ENCODE measurements at places on chromosomes 2 and 18.

- no peak for DNase-seq
Measured at GRCh38 chr2:32812316-32812715, 134.4 kb upstream of the LTBP1 start.

DNA sequence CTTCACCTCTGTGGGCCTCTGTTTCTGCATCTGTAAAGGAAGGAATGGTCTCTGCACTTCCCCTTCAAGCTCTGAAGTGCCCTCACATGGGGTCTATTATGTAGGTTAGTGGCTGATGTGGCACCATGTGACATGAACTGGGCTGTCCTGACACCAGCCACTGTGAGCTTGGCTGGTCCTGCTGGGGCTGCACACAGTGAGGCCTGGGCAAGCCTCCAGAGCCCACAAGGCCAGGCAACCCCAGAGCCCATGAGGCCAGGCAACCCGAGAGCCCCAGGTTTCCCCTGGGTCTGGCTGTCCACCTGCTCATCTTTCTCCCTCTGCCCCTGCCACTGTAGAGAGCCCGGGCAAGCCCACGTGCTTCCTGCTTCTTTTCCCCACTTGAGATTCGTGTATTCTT is 150.1 kb upstream of the SMAD2 start:
- DNase-seq = no peak

GRCh38 chr18:5894611-5895298 is 567 bp downstream of the TMEM200C start:
- no peak for DNase-seq

- DNase-seq = no peak
Measured at GRCh38 chr2:208266936-208267335, 881 bp downstream of the PIKFYVE start.

DNA sequence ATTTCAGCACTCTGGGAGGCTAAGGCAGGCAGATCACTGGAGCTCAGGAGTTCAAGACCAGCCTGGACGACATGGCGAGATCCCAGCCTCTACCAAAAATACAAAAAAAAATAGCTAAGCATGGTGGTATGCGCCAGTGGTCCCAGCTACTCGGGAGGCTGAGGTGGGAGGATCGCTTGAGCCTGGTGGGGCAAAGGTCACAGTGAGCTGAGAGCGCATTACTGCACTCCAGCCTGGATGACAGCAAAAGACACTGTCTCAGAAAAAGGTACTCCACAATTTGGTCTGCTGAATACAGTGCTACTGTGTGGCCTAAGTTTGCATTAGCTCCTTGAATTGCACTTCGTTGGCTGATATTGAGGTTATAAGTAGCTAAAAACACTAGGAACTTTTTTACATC is 97.9 kb downstream of the FEZ2 start:
- no peak for DNase-seq

GRCh38 chr2:114642988-114643553 is 200.6 kb downstream of the DPP10 start:
- no peak for DNase-seq

GRCh38 chr2:38409156-38410102 is 32.4 kb upstream of the ATL2 start:
- DNase-seq = no peak

DNA sequence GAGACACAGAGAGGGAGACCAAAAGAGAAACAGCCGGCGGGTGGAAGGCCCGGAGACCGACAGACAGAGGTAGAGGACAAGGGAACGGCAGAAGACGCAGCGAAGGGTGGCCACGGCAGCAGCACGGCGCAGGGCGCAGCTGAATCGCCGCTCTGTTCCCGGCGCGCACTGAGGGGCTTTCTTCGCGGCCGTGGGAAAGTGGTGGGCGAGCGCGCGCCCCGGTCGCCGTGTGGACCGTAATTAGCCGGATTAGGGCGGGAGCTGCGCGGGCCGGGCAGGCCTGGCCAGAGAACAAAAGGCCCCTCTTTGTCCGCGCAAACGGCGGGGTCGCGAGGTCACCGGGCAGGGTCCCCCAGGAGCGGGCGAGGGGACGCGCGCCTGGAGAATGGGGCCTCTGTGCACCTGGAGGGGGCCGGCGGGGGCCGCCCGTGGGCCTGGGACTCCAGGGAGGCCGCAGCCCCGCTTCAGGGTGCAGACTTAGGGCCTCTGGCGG is 158.3 kb downstream of the ZFP36L2 start:
- DNase-seq = no peak

DNA sequence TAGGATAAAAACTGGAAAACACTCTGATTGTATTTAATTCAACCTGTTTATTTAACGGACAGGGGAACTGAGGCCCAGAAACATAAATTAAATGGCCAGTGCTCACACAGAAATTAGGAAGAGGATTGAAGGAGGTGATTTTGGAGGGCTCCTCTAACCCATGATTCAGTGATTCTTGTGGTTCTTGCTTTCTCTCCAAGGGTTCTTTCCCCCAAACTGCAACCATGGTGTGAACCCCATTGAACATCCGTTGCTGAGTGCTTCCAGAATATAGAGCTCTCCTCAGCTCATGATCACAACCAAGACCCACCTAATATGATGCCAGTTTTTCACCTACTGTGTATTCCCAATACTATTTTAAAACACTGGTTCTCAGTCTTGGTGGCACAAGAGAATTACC is 41.4 kb downstream of the BMP10 start:
- no peak for DNase-seq

DNA sequence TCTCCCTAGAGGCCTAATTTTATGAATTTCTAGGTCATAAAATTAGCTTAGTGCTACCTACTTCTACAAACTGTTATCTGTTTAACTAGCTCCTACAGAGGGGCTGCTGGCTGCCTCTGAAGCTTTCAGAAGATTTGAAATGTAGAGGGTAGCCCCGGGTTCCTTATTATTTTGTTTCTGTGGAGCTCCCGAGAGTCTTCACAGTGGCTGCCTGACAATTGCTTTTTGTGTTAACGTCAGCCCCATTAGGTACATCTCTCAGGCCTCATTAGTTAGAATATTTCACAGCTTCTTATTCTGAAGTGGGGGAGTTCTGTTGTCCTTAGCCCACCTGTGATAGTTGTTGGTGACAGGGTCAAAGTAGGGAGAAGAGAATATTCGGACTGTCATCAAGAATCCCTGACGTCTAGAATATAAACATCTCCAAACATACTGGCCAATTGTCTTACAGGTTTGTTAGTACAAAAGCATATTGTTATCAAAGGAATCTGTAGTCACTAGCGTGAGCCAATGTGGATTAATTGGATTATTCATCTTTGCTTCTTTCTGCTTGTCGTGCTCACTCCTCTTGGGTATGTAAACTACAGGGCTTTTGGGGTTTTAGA is 77.5 kb downstream of the DIS3L2 start:
- no peak for DNase-seq

- no peak for DNase-seq
Measured at GRCh38 chr2:156896294-156896693, 361.2 kb upstream of the GALNT5 start.

DNA sequence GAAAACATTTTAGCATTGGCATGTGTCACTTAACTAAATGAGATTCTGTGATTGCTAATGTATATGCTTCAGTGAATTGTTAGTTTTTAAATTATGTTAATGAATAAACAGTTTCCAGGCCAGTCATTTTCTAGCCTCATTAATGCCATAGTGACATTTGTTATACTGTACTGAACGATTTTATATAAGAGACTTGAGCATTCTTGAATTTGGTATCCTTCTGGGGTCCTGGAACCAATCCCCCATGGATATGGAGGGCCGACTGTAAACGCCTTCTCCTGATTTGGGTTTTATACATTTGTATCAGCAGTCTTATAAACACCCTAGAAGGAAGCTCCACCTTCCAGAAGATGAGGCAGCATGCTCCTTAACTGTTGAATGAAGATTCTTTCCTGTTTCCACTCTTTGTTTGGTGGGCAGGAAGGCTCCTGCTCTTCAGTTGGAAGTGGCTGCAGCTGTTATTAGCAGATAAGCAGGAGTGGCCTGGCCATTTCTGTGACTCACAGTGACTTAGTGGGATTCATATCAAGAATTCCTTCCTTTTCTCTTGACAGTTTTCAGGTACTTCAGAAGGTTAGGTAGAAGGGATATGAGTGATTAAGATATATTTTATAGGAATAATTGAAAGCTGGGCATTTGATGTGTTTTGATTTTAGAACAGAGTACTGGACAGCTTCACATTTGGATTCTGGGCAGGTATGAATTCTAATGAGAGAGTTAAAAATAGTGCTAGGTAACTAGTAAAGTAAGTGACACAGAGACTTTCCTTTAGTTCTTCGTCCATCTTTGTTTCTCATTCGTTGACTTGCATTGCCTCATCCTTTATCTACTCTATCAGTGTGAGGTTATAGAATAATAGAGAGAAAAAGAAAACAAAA is 124.9 kb downstream of the PLCL1 start:
- no peak for DNase-seq

DNA sequence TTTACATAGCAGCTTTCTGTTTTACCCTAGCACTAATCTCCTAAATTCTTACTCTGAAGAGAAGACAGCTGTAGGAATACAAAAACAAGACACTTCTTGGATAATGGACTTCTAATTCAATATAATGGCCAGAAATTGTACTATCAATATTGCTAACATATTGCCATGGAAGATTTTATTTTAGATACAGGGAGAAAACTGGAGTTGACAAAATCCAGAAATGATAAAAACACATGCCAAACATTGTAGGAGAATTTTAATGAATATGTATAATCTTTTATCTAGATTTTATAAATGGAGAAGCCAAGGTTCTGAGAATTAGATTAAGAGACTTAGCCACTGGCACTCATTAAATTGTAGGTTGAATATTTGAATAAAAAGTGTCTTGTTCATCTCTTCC is 1838.8 kb upstream of the LRRTM1 start:
- DNase-seq = no peak

- no peak for DNase-seq
Measured at GRCh38 chr2:231634412-231634811, 41.7 kb downstream of the TEX44 start.

GRCh38 chr2:56100791-56101312 is 82.9 kb upstream of the CCDC85A start:
- no peak for DNase-seq

DNA sequence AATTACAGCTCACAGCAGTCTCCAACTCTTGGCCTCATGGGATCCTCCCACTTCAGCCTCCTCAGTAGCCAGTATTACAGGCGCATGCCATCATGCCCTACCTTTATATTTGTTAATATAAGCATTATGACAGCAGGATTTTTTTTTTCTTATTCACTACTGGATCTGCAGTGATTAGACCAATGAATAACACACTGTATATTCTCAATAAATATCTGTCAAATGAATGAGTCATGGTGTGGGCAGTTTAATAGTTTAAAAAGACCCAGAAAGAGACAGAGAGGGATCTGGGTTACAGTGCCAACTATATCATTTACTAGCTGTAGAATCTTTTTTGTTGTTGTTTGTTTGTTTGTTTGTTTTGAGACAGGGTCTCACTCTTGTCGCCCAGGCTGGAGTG is 62.4 kb upstream of the LTBP1 start:
- DNase-seq = no peak

DNA sequence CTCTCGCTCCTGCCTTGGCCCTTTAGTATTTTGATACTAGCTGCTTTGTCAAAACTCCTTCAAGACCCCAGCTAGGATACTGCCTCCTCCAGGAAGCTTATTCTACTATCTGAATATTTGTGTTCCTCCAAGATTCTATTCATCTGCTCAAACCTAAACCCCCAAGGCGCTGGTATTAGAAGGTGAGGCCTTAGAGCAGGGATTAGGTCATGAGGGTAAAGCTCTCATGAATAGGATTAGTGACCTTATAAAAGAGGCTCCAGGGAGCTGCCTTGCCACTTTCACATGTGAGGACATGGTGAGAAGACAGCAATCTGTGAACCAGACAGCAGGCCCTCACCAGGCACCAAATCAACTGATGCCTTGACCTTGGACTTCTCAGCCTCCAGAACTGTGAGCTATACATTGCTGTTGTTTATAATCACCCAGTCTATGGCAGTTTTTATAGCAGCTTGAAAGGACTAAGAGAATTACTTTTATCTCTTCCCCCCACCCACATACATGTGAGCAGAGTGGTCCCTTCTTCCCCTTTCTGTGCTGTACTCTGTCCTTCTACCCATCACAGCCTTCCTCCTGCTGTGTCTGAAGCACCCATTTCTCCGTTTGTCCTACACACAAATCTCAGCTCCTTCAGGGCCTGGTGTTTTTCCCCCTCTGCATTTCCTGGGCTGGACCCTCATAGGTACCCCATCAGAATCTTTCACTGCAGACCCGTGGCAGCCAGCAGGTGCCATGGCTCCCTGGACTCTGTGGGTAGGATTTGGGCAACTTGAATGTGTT is 54.5 kb downstream of the HS1BP3 start:
- no peak for DNase-seq

GRCh38 chr2:121375621-121376159 is 90.7 kb upstream of the TFCP2L1 start:
- no peak for DNase-seq

DNA sequence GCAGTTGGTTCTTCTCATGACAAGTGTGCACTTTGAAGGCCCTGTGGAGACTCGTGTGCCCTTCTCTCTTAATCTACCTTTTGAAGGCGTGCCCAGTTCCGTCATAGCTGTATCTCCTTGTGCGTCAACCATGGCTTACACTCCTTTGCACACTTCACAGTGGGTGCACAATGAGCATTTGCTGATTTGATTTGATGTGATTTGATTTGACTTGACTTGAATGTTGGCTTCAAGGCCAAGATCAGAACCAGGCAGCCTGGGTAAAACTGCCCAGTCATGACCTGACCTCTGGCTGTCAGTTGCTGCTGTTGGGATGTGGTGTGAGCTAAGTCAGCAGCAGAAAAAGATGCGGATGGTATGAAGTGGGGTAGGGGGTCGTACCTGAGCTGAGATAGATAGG is 670.3 kb upstream of the HS6ST1 start:
- DNase-seq = no peak
